Stimulated activated CD8-positive, alpha-beta memory T cell treated with anti-CD3 and anti-CD28 coated beads, Interleukin-4, amount 100 ng/mL, for 1 hour (primary cell): ENCODE measurements at places on chromosomes 5 and 9.

- no peak for DNase-seq
Measured at GRCh38 chr5:56314529-56314928, 81.4 kb upstream of the ANKRD55 start.

DNA sequence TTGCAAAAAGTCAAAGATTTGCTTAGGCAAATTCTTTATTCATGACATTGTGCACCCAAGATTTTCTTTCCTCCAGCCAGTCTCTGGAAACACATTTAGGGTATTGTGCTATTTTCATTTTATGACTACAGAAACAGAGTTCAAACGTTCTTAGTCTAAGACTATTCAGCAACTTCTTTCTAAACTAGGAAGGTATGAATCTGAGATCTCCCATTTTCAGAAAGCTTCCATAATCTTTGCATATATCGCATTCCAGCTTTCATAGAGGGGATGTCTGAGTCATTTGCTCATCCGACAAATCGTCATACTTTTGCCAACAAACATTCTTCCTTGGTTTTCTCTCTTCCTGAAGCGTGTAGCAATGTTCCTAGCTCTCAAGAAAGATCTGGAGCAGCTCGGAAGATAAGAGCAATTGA is 1.6 kb upstream of the PAPPA start:
- DNase-seq, result no peak

- DNase-seq, result no peak
Measured at GRCh38 chr5:163373436-163374084, 63.8 kb upstream of the CCNG1 start.

DNA sequence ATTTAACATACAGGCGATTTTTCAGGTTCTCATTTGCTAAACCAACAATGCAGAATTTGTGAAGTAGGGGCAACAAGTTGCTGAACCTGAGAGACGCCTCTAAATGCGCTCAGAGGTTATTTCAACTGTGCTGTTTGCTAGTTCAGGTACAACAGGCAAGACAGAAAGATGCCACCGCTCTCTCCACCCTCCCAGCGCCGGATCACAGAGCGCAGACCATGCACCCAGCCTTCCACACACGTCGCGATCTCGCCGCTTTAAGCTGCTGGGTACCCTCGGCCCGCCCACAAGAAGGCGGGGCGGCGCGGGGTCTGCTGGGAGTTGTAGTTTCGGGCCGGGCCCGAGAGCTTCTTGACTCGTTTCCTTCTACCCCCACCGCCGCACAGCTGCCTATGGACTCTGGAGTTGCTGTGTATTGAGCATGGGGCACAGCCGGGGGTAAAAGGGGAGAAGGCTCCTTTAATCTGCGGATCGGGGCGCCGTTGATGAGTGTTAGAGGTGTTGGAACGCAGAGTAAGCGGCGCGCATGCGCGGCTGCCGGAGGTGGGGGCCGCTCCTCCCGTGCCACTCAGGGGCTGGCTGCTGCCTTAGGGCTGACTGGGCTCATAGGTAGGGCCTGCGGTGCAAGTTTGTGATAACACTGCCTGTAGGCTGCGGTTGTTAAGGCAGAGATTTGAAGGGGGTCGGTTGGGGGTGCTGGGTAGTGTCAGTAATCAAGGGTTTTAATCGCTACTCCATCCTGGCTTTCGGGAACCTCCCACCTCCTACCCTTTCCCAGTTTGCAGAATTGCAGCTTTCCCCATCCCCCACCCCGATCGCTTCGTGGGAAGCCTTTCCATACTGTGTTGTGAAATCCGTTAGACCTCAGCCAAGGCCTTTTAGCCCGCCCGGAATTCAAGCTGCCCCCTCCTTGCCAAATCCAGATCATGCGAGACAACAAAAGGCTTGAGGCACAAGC is 40.3 kb upstream of the ABCA1 start:
- peak; percentile 70 for DNase-seq

GRCh38 chr9:14186096-14186495 is 127.8 kb downstream of the NFIB start:
- no peak for DNase-seq

DNA sequence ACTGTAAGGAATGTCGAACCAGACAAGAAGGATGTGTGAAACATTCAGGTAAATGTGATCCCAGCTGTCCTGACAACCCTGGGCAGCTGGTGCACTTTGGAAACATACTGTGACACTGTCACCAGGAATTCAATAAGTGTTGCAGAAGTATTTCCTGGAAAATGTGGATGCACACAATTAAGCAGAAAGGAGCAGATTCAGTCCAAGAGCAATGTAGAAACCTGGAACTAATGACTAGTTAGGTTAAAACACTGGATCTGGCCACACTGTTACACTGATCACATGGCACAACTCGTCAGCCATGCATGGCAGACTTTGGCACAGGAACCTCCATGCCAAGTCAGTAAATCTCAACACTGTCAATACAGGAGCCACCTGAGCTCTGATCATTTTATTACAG is 109.0 kb downstream of the FAM174A start:
- no peak for DNase-seq

GRCh38 chr9:129513282-129513681 is 107.6 kb downstream of the C9orf50 start:
- DNase-seq, result no peak

DNA sequence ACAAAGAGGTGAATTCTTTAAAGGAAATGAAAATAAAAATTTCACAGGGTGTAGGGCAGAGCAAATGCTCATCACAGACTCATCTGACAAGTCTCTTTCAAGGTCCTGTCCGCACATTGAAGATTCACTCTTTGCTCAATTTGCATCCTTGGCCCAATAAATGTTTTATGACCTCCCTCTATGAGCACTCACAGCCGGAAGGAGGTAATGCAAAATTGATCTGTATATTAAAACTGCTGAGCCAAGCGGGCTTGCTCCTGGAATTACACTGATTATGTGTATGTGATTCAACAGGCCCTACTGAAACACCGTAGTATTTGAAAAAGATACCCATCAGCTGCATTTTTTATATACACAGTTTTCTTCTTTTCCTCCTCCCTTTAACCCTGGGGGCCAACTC is 246.8 kb downstream of the IZUMO3 start:
- no peak for DNase-seq

DNA sequence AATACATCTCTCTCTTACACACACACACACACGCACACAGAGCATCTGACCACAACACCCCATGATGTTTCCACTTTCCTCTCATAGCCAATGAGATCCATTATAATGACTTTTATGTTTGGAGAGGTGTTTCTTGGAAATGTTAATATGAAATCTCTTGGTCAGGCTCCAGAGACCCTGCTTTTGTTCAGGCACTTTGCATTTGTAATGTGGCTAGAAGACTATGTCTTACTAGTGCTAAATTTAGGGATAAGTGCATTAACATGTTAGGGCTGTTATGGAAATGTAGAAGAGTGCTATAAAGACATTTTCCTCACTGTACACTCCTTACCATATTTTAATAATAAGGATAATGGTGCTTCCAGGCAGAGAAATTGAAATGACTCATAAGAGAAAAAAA is 3.8 kb downstream of the CDH9 start:
- DNase-seq, result no peak
